Hepatic stellate cell (primary cell): ENCODE measurements at places on chromosomes 13 and 19.

DNA sequence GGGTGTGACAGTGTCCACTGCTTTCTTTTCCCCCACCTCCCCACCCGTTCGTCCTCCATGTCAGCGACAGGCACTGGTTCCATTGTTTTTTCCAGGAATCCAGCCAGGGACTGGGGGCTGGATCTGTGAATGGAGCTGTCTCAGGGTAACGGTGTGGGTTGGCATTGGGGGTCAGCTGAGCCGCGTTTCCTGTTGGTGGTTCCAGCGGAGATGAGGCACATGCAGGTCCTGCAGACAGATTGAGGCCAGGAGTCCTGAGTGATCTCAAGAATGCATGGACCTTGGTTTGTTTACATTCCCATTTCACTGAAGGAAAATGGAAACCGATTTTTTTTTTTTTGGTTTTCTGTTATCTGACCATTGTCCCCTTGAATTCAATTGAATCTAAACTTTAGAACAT, 303.9 kb downstream of the FGF9 start:
- DNase-seq = no peak

GRCh38 chr13:42832341-42833096, 51.1 kb downstream of the FAM216B start:
- DNase-seq = peak; percentile 16

GRCh38 chr19:56084835-56085536, 36.1 kb downstream of the ZNF787 start:
- DNase-seq = no peak

- no peak for DNase-seq
Observed at GRCh38 chr19:3725640-3726310, 17.6 kb downstream of the TJP3 start.

GRCh38 chr19:46959894-46960556, 59.6 kb upstream of the NPAS1 start:
- no peak for DNase-seq

GRCh38 chr13:101346942-101347728, 69.2 kb downstream of the NALCN start:
- no peak for DNase-seq

DNA sequence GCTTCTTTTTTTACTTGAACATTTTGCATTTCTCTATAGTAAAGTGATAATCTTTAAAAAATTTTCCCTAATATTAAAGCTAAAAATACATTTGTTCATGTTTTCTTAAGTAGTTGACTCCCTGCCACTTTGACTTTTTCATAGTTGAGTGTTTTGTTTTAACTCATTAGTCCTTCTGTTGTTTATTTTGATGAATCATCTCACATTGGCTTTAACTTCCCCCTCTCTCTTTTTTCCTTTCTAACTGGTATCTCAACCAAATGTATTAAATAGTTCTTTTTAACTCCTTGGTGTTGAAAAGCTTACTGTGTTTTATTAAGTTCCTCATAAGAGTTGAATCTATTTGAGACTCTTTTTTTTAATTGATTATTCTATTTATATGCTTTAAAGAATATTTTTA, 2.8 kb downstream of the TNFSF13B start:
- peak; percentile 3 for DNase-seq

DNA sequence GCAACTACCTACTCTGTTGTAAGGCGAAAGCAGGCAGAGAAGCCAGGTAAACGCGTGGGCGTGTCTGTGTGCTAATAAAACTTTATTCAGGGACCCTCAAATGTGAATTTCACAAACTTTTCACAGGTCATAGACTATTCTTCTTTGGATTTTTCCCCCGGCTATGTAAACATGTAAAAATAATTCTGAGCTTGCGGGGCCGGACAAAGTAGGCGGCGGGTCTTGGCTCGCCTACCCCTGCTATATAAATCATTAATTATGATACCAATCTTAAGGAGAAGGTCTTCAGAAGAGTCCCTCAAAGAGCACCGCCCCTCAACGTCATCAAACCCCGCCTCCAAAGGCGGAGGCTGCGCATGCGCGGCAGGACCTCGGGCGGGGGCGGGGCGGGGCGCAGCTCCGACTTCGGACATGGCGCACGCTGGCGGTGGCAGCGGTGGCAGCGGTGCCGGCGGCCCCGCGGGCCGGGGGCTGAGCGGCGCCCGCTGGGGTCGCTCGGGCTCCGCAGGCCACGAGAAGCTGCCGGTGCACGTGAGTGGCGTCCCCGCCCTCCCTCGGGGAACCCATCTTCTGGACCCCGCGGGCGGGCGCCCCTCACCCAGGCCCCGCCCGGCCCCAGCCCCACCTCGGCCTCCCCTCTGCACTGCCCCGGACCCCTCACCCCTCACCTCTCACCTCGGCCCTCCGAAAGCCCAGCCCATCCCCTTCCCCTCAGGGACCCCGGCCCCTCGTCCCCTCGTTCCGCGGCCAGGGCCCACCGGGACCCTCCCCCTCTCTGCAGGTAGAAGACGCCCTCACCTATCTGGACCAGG, at the start of gene SIN3B:
SIN3B (plus strand) TSS at position 389 of the 812 bp plus-strand sequence; CDS start at position 412, 23 bp downstream.
- DNase-seq = peak; percentile 90

DNA sequence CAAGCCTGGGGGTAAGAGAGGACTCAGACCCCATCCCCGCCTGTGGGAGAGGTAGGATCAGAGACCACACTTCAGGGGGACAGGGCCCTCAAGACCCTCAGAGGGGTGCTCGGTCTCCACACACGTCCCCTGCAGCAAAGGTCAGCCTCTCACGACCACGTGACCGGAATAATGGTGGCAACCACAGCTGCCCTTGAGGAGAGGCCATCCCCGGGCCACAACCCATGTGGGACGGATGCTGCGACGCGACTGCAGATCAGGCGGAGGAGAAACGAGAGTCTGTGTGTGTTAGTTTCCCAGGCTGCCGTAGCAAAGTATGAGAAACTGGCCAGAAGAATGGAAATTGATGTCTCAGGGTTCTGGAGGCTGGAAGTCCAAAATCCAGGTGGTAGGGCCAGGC, 8.9 kb downstream of the MED25 start:
- DNase-seq = no peak

GRCh38 chr13:64446372-64446771, 2783.8 kb downstream of the PCDH9 start:
- DNase-seq = no peak

- DNase-seq = peak; percentile 22
Observed at GRCh38 chr19:45468159-45468651, 409 bp downstream of the FOSB start.

DNA sequence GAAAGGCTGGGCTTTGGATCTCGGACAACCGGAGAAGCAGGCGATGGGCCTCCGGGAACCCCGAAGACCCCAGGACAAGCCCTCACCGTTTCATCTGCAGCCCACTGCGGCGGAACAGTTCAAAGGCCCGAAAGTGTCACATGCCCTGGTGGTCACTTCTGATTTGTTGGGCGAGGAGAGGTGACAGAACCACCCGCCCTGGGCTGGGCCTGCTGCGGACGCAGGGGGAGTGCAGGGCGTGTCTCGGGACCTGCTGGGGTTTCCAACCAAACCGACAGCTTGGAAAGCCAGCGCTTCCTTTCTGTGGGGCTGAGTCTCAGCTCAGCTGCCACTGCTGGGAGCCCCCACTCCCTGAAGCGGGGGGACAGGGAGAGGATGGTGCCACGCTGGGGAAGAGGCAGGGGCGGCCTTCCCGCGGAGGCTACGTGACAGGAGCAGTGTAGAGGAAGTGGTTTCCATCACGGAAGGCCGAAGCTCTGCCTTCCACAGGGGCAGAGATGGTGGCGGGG, 22.8 kb upstream of the ZBTB7A start:
- DNase-seq = no peak

GRCh38 chr13:24718192-24718965, 38.2 kb downstream of the ATP12A start:
- DNase-seq = no peak

DNA sequence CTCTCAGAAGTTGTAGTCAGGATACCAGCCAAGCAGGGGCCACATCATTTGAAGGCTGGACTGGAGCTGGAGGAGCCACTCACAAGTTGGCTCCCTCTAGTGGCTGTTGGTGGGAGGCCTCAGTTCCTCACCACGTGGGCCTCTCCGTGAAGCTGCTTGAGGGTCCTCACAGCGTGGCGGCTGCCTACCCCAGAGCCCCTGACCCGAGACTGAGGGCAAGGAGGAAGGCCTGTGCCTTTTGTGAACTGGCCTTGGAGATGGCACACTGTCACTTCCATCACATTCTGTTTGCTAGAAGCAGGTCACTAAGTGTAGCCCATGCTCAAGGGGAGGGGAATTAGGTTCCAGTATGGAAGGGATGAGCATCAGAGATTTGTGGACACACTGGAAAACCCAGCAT, 14.6 kb downstream of the GNA11 start:
- DNase-seq = peak; percentile 74

DNA sequence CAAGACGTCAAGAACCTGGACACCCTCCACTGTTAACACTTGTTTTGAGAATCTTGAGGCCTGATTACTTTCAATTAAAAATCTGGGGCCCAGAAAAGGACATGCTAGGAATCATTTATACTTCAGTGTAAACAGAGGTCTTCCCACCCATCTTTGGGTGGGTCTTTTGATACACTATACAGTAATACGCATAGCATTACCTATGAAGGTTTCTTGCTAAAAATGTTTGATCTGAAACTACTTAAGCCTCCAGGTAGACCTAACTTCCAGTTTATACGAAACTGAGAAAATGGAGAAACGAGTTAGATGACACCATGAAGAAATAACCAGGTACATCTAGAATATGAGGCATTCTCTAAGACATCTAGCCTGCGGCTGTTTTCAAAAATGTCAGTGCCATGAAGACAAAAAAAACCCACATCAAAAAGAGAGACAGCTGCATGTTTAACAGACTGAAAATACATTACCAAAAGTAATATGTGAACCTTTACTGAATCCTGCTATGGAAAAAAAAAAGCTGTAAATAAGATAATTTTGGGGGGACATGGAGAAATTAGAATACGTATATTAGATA, 36.6 kb downstream of the TGDS start:
- DNase-seq = no peak

- no peak for DNase-seq
Observed at GRCh38 chr13:24307211-24308067, 1.9 kb upstream of the C1QTNF9 start.

DNA sequence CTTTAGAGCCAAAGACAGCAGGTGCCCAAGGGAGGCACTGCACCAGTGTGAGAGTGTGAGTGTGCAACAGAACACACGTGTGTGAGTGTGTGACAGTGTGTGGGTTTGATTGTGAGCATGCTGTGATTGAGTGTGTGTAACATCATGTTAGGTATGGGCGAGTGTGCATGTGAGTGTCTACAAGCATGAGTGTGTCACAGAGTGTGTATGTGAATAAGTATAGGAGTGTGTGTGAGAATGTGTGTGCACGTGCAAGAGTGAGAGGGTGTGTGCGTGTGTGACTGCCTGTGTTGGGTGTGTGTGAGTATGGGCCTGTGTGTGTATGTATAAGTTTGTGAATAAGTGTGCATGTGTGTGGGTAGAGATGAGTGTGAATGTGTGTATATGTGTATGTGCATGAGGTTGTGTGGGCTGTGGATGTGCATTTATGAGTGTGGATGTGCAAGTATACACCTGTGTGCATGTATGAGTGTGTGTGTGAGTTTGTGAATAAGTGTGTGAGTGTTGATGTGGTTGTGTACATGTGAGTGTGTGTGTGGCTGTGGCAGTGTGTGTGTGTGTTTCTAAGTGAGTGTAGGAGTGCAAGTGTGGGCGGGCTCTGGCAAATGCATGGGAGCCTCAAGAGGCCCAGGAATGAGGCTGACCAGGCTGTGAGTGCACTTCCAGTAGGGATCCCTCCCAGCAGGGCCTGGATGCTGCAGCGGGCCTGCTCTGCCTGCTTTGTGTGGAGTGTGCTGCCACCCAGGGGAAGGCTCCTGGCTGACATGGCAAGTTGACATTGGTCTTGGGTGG, 198.4 kb downstream of the COL4A1 start:
- peak; percentile 93 for DNase-seq

GRCh38 chr13:33045851-33046592, 29.8 kb downstream of the KL start:
- no peak for DNase-seq

- no peak for DNase-seq
Observed at GRCh38 chr13:43797159-43797558, 10.4 kb upstream of the ENOX1 start.

DNA sequence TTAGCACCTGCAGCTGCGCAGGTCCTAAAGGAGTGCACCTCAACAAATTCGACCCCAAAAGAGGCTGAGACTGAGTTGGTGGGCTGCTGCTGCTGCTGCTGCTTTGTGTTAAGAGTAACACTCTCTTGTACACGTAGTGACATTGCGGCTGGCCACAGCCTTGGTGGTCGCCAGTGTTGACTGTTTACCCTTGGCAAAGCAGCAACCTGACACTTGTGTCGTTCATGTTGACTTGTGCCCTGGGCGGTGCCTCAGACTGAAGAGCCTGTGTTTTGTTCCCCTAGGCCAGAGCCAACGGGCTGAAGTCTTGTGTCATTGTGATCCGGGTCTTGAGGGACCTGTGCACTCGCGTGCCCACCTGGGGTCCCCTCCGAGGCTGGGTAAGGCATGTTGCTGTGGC, 22.4 kb upstream of the QTRT1 start:
- DNase-seq = no peak

- DNase-seq = no peak
Observed at GRCh38 chr13:95325485-95325884, 24.2 kb upstream of the ABCC4 start.

DNA sequence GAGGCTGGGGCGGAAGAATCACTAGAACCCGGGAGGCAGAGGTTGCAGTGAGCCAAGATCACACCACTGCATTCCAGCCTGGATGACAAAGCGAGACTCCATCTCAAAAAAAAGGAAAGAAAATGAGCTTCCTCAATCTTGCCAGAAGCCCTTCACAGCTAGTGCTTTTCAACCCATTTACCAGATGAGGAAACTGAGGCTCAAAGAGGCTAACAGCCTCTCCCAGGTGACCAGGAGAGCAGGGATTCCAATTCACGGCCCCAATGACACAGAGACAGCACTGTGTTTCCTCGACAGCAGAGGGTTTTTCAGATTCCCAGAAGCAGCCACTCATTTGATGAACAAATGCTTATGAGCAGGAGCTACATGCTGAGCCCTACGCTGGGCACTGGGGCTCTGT, 3.2 kb downstream of the UPK1A start:
- no peak for DNase-seq

- DNase-seq = no peak
Observed at GRCh38 chr13:32330441-32330840, 15.1 kb downstream of the BRCA2 start.

DNA sequence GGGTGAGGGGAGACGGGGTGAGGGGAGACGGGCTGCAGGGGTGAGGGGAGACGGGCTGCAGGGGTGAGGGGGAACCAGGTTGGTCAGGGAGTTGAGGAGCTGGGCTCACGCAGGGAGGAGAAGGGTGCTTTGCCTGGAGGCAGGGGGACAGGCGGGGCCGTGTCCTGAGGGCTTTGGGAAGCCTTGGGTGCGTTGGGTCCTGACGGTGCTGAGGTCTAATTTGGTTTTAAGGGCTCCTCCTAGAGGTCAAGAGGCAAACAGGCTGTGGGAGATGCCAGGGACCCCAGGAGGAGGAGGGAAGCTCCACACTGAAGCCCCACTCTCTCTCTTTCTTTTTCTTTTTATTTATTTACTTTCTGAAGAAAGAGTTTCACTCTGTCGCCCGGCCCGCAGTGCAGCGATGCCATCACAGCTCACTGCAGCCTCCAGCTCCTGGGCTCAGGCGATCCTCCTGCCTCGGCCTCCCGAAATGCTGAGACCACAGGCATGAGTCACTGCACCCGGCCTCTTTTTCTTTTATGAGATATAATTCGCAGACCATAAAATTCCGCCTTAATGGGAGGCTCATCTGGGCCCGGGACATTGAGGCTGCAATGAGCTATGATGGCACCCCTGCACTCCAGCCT, 9.3 kb upstream of the MISP start:
- no peak for DNase-seq
